ENCODE measurements at places on chromosomes 7 and 10.

GRCh38 chr7:132112657-132113056 lies 463.6 kb downstream of the PLXNA4 start:
- DNase-seq: no peak

GRCh38 chr10:16792675-16793074 lies 24.5 kb downstream of the RSU1 start:
- DNase-seq: no peak

DNA sequence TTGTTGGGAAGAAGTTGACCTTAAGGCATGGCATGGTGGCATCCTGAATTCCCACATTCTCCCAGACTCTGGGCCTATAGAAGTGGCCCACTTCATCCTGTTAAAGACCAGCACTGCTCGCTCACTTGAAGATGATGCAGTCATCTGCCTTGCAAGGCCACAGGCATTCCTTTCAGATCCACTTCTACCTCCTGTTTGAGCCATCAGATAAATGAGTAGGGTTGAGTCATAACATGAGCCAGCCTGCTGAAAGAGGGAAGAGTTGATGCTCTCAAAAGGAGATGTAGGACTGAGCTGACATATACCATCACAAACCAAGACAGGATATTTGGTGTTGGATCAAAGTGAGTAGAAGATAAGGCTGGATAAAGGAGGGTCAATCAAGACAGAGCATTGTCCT lies 1.5 kb upstream of the EBLN1 start:
- DNase-seq: no peak

GRCh38 chr10:131130025-131130424 lies 181.5 kb downstream of the TCERG1L start:
- no peak for DNase-seq

- DNase-seq: no peak
Observed at GRCh38 chr10:5720182-5720581, 35.5 kb downstream of the TASOR2 start.

GRCh38 chr7:76232698-76233097 lies 31.0 kb downstream of the SRRM3 start:
- DNase-seq: no peak

DNA sequence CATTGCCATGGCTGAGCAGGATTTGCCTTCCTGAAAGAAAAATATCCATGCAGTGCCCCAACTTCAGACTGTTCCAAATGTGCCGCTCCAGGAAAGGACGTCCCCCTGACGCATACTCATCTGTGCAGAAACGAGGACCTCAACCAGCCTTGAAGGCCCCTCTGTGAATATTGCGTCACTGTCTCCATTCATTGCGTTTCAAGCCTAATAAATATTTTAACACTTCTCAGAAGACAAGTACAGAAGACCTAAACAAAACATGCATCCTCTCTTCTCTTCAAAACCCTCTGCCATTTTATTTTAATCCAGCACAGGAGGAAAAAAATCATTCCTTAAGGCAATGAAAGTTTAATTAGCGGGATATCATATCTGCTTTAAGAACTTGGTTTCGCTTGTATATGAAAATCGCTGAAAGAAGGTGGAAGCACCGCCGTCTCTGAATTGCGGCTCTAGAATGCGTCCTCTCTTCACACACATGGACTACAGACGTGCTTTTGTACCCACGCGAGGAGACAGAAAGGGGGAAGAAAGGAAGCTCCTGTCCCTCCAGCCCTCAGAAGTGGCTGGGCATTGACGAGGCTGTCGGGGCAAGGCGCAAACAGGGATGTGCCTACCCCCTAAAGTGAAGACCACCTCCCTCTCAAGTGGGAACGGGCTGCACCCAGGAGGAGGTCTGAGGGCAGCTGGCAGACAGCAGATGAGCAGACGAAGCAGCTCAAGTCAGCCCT lies 36.8 kb downstream of the RGS10 start:
- DNase-seq: no peak

- DNase-seq: no peak
Observed at GRCh38 chr7:65832281-65832680, 40.6 kb upstream of the VKORC1L1 start.

DNA sequence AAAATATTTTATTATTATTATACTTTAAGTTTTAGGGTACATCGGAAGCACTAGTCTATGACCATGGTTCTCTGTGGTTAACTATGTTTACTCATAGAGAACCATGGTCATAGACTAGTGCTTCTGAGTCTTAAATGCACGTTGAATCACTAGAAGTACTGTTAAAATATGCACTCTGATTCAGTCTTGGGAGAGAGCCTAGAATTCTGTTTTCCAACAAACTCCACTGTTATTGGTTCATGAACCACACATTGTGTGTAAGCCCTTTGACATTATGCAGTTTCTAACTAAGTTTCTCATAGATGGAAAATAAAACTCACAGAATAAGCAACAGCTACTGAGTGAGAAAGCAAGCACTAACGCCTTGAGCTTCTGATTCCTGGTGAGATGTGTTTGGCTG lies 1120.6 kb downstream of the SORCS1 start:
- no peak for DNase-seq

GRCh38 chr7:92875173-92875572 lies 38.8 kb upstream of the CDK6 start:
- no peak for DNase-seq

DNA sequence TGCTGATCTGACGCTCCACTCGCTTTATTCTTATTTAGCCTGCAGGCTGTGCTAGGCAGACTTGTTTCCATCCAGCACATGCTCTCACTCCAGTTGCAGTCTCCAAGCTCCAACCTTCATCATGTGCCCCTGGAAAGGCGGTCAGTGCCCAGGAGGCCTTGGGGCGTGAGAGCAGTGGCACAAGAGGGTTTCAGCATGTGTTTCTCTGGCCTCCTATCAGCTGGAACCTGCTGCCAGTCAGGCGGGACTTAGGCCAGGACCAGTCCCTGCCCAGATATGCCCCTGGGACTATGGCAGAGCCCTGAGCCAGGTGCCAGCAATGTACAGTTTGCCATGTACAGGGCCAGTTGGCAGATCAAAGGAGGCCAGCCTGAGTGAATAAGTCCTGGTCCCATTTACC lies 330.2 kb upstream of the FZD1 start:
- DNase-seq: no peak

- DNase-seq: no peak
Observed at GRCh38 chr7:33233659-33234058, 104.3 kb downstream of the BBS9 start.

DNA sequence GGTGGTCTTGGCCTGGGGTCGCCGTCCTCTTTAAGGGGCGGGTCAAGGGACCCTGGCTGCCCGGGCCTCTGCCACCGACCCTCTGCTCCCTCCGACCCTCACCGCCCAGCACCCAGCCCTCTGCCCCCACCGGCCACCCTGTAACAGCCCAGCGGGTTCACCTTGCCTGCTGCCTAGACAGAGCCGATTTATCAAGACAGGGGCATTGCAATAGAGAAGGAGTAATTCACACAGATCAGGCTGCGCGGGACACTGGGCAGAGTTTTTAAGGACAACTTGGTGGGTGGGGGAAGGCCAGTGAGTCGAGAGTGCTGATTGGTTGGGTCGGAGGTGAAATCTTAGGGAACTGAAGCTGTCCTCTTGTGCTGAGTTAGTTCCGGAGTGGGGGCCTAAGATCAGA lies 779 bp upstream of the ADCK2 start:
- no peak for DNase-seq

- no peak for DNase-seq
Observed at GRCh38 chr10:65628493-65629139, 1297.2 kb upstream of the LRRTM3 start.

DNA sequence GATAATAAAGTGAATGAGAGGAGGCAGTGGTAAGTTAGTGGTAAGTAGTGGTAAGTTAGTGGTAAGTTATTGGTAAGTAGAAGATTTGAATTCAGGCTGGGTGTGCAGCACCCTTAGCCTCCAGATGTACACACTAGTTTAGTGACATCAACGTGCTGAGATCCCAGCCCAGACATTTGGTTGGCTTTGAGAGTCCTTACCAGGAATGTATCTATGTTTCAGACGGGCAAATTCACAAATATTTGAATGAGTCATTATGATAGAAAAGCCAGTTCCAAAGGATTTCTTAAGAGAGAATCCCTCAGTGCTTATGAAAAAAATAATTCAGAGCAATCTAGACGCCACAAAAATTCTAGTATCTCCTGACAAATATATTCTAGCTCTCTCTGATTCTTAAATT lies 70.0 kb downstream of the ARL4A start:
- DNase-seq: no peak

DNA sequence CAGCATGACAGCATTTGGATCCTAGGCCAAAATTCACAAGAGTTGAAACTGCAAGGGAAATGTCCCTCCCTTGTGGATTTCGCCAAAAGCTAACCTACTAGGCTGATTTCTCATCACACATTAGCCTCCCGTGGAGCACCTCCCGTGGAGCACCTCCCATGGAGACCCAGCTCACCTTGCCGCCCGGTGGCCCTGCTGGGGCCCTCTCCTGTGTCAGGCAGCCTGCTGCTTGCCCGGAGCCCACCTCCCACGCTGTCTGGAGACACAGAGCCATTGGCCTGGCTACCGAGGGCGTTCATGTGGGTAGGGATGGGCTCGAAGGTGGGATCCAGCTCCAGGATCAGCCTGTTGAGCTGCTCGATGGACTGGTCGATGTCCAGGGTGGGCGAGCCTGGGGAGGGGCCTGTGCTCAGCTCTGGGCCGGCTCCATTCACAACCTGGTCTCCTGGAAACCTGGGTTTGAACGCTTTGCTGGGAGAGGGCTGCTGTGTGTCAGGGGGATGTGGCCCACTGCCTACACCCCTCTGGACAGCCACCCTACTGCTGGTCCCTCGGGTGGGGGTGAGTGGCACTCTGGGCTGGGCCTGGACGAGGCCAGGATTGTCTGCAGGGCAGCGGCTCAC lies 213.6 kb downstream of the TNS3 start:
- no peak for DNase-seq

- no peak for DNase-seq
Observed at GRCh38 chr10:4672201-4672600, 153.8 kb upstream of the AKR1E2 start.

DNA sequence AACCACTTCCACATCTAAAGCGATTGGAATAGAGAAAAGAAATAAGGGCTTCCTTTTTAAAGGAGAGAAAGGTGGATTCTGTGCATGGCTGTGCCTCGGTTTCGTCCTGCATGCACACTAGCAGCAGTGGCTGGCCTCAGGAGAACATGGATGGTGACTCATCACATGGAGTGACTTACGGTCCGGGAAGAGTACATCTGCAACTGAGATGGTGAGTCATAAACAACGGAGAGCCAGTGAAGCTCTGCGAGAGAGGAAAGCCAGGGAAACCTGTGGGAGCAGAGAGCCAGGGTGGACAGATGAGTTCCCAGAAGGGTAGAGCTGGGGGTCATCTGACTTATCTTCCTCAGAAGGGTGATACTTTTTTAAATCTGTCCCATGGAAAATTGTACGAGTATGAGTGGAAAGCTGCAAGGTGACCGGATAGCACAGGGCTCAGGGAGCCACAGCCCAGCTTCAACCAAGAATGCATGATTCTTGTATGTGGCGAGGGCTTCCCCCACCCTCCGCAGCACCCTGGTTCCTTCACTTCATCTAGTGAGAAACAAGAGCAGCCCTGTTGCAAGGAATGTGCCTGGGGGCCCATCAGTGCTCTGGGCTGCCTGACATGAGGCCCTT lies 259.1 kb downstream of the KLF6 start:
- DNase-seq: no peak

- no peak for DNase-seq
Observed at GRCh38 chr10:123645615-123646014, 20.5 kb upstream of the GPR26 start.

GRCh38 chr7:103379270-103379975 lies 32.0 kb downstream of the PSMC2 start:
- no peak for DNase-seq

- no peak for DNase-seq
Observed at GRCh38 chr10:117351996-117352395, 23.2 kb downstream of the PDZD8 start.

- no peak for DNase-seq
Observed at GRCh38 chr10:53699231-53699630, 926.6 kb upstream of the MBL2 start.

GRCh38 chr10:3397231-3397630 lies 224.6 kb upstream of the PITRM1 start:
- DNase-seq: no peak

DNA sequence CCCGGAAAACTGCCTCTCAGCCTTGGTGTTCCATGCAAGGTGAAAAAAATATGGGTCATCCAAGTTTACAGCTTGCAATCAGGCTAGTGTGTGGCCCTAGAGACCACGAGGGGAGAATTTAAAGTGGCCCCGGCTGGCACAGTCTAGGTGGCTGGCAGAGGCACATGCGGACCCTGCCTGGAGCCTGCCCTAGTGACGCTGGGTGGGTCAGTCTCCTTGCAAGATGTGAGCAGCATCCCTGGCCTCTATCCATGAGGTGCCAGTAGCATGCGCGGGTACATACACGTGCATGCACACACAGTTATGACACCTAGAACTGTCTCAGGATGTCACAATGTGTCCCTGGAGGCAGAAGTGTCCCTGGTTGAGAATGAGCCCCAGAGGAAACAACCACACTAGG lies 22.4 kb upstream of the ZNF716 start:
- no peak for DNase-seq

GRCh38 chr10:97865488-97865887 lies 15.8 kb downstream of the GOLGA7B start:
- no peak for DNase-seq

DNA sequence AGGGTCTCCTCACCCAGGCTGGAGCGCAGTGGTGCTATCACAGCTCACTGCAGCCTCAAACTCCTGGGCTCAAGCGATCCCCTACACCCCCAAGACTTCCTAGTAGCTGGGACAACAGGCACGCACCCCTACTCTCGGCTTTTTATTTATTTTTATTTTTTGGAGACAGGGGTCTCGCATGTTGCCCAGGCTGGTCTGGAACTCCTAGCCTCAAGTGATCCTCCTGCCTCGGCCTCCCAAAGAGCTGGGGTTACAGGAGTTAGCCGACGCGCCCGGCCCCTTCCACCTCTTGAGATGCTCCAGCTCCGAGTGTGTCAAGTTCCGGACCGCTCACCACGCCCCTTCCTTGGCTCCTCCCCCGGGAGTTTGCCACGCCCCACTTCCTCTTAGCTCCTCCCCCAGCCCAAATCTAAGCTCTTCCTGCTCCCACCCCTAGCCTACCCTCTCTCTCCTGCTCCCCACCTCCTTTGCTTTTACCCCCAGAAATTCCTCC lies 6.3 kb downstream of the NAT16 start:
- peak; percentile 46 for DNase-seq

- no peak for DNase-seq
Observed at GRCh38 chr7:761631-762030, 34.5 kb upstream of the PRKAR1B start.

Measured in DMS153 (cell line).